NCI-H1092 (cell line): ENCODE measurements at places on chromosomes 7 and 10.
A peak's percentile ranks its signal among the peaks of the same experiment; 100 is the strongest.

- no peak for DNase-seq
Observed at GRCh38 chr7:94276795-94277194, 117.9 kb upstream of the COL1A2 start.

- DNase-seq = no peak
Observed at GRCh38 chr7:44882899-44883298, 2.4 kb downstream of the PURB start.

- no peak for DNase-seq
Observed at GRCh38 chr7:123712619-123713018, 36.2 kb downstream of the WASL start.

DNA sequence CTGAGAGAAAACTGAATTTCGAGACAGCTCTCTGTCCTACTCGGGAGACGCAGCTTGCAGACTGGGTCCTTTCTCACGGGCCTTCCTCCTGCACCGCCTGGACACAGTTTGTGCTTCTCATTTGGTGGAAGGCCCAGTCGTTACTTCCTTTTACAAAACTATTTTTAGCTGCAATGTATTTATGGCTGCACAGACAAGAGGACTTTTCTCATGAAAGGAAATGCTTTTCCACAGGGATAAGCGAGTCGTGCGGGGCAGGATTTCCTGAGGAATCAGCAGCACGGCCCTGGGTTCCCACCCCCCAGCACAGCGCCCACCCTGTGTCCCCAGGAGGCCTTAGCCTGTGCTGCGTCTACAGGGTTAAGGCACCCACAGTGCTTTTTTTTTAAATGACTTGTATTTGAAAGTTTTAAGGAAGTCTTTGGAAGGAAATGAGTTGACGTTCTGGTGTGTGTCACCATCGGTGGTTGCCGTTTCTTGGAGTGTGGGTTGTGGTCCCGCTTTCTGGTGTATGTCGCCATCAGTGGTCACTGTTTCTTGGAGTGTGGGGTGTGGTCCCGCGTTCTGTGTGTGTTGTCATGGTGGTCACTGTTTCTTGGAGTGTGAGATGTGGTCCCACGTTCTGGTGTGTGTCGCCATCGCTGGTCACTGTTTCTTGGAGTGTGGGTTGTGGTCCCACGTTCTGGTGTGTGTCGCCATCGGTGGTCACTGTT, 50.9 kb downstream of the INPP5A start:
- DNase-seq = no peak

DNA sequence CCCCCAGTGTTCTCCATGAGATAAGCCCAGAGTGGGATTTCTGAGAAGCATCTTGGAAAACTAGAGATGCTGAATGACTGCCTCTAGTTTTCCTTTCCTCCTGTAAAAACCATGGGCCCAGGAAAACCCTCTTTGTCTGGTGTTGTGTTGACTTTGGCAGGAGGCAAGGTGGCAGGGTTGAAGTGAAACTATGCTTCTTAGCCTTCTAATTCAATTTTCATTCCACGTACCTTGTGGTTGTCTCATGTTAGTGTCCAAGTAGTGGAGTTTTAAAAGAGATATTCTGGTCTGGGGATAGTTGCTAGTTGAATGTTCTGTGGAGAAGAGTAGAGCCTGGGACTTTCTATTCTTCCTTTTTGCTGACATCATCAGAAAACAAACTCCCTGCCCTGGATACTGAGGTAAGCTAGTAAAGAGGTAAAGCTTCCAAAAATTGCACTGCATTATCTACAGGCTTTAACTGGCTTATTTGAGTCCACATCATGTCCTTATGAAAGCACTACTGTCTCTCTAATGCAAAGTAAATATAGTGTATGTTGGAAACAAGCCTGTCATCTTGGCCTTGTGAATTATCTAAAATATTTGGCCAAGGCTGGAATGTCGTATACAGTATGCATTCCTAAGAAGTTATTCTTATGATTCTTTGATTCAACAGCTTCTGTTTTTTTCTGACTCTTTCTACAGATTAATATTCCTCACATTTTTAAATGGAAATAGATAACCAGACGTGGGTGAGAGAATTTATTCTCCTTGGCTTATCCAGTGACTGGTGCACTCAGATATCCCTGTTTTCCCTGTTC, at the start of gene OR2F2:
TSS of gene OR2F2 (plus strand) at position 708 of the 800 bp plus-strand sequence. CDS start at position 708, 0 bp downstream.
- no peak for DNase-seq

- DNase-seq = peak; percentile 55
Observed at GRCh38 chr7:77538281-77539212, 1.5 kb downstream of the PTPN12 start.
